CD14-positive monocyte (primary cell): ENCODE measurements at places on chromosomes 12 and 14. TPM values are rescaled to one million over a fixed set of nuclear protein-coding genes. Genes with fewer than 3 reads are reported as not detected.

DNA sequence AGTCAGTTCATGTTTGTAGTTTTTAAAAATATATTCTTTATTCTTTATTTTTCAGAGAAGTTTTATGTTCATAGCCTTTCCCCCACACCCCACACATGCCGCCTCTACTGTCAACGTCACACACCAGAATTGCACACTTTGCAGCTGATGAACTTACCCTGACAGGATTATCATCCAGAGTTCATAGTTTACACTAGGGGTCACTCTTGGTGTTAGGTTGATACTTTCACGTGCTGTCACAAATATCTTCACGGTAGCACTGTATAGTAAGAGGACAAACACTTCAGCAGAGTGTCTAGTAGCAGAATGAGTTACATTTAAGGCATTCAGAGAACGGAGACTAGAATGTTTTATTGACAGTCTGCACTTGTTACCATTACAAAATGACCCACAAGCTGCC is 5.1 kb downstream of the DPPA3 start:
- no peak for DNase-seq

DNA sequence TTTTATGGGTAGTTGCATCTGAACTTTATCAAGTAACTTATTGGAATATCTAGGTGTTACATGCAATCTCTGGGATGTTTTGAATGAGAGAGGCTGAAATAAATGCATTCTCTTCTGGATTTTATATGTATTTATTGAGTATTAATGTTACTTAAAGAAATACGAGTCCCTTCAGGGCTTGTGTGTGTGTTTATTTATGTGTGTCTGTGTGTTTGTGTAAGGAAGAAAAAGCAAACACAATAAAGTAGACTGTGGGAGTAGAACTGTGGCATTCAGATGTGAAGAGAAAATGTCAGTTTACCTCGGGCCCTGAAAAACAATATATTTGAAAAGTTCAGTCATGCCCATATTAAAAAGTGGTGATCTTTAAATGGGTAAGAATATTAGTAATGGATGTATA is 250.5 kb downstream of the RPL10L start:
- DNase-seq, result no peak

DNA sequence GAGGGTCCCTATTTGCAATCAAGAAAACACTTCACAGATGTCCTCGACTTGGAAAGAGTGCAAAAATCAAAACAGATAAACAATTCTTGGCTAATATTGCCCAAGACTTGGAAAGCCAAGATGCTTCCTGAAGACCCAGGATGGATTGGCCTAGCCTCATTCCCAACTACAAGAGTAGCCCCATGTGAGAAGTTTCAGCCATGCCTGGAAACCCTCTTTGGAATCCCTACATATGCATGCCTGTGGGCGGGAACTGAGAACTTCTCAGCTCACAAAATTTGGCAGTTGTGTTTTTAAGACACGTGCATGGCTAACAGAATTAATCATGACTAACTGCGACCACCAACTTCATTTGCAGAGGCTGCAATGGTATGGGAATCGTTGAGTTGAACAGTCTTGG is 283.2 kb upstream of the TBX3 start:
- no peak for DNase-seq

Gene HOXC12
- polyA plus RNA-seq, result not detected

- no peak for DNase-seq
Measured at GRCh38 chr14:105818712-105819005, 292.3 kb downstream of the TMEM121 start.

GRCh38 chr12:98873776-98874175 is 228.7 kb downstream of the APAF1 start:
- no peak for DNase-seq

DNA sequence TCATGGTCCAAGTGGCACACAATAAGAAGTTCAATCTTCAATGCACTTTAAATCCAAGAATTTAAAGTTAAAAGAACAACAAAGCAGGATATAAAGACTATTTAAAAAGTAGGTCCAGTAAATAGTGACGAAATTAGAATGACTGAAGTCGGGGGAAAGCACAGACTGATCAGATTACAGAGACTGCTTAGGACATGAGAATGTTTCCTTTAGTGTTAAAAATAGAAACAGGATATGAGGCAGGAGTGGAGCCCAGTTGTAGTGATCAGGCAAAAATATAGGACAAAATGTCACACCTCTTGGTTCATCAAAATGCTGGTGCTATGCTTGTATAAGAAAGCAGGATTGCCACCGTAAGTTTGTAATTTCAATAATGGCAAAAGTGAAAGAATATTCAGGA is 52.2 kb upstream of the CD163 start:
- peak; percentile 39 for DNase-seq

GRCh38 chr12:89821896-89822295 is 113.3 kb upstream of the ATP2B1 start:
- no peak for DNase-seq

Gene ACOT2
- 2.6 and 4.8 TPM in 2 replicates for polyA plus RNA-seq

Gene HCAR1
- polyA plus RNA-seq, result not detected

- DNase-seq, result peak; percentile 94
Measured at GRCh38 chr14:101731187-101732080, 30.1 kb upstream of the PPP2R5C start.

GRCh38 chr12:132046561-132046960 is 96.8 kb downstream of the EP400 start:
- no peak for DNase-seq

Gene KRT83
- not detected for polyA plus RNA-seq

- DNase-seq, result peak; percentile 11
Measured at GRCh38 chr12:46553266-46553665, 180.7 kb upstream of the SLC38A2 start.

DNA sequence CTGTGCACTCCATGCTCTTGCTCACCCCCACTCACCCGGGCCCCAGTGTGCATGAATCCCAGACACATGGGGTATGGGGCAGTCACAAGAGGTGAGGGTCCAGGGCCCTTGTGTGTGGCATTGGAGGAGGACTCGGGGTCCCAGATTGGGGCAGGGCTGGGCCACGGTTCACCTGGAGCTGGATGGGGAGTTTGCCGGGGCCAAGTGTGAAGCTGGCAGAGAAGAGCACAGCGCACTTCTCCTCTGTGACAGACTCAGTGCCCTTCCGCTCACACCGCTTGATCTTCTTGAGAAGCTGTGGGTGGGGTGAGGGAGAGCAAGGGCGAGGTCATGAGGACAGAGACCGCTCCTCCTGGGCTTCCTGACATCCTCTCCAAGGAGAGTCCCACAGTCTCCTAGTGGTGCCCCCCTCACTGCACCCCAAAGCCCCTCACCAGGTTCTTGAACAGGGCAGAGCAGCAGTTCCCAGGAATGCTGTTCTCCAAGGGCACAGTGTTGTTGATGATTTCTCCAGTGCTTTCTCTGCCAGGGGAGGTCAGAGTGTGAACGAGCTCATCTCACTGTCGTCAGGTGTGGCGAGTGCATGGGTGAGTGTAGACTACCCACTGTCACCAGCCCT is 6.8 kb downstream of the STAT6 start:
- no peak for DNase-seq

DNA sequence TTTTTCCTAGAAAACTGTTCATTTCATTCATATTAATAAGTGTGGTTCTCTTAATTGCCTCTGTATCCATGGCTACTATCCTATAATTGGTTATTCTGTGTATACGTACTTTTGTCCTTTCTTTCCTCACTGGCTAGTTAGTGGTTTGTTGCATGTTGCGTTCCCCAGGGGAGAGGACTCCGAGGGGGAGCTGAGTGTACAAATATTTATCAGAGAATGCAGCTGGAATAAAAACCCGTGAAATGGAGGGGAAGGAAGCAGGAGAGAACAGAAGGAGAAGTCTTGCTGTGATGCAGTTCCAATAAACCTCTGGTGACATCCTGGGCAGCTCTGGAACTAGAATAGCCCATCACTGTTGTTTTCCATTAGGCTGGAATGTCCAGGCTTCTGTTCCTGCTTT is 117.1 kb upstream of the RGS6 start:
- DNase-seq, result no peak

Gene LUM
- polyA plus RNA-seq, result not detected

DNA sequence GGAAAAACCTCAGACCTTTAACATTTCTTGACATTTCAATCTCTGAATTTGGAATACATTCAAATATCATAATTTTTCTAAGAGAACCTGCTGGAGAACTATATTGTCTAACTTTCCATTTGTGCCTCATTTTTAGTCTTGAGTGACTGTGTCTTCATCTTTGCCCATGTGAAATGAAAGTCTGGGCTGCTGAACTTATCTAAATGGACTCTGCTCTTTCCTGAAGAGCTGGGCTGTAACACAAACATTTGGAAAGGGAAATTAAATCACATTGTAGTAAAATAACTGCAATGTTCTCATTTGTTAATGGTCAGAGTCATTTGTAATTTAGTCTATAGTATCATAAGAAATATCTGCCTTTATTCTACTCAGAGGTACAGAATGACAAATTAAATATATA is 373.1 kb downstream of the LRIG3 start:
- DNase-seq, result no peak

Gene ANO2
- not detected for polyA plus RNA-seq

GRCh38 chr14:75223664-75224154 is 47.3 kb upstream of the TMED10 start:
- DNase-seq, result peak; percentile 47

DNA sequence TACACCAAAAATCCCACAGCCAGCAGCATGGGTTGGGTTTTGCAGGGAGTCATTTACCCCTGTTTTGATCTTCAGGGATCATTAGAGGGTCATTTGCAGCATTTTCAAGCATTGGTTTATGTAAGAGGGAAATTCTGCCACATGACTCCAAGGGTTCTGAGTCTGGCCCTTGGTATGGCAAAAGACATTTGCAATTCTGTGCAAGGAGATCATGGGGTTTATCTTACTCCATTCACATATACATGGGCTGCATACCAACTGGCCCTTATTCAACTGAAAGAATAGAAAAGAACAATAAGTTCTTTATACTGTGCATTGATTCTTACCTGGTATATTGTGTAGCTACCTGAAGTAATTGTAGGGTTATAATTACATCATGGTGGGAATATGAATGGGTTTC is 13.7 kb downstream of the SIX4 start:
- no peak for DNase-seq

- no peak for DNase-seq
Measured at GRCh38 chr12:131466306-131466705, 244.6 kb upstream of the SFSWAP start.

DNA sequence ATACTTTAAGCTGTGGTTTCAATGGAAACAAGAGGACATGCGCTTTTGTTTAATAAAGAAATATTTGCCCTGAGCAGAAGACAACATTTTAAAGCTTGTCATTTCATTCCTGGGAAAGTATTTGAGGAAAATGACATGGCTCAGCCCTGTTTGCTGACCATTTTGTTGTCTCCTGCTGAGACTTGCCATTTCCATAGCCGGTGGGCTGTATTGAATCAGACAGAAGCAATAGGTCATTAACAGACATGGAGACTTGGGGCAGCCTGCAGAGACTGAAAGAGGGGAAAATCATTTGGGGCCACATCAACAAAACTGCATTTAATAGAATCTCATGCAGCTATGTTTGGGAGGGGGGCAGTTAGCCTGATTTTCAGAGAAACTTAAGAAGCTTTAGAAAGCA is 443.0 kb downstream of the NPAS3 start:
- DNase-seq, result no peak

DNA sequence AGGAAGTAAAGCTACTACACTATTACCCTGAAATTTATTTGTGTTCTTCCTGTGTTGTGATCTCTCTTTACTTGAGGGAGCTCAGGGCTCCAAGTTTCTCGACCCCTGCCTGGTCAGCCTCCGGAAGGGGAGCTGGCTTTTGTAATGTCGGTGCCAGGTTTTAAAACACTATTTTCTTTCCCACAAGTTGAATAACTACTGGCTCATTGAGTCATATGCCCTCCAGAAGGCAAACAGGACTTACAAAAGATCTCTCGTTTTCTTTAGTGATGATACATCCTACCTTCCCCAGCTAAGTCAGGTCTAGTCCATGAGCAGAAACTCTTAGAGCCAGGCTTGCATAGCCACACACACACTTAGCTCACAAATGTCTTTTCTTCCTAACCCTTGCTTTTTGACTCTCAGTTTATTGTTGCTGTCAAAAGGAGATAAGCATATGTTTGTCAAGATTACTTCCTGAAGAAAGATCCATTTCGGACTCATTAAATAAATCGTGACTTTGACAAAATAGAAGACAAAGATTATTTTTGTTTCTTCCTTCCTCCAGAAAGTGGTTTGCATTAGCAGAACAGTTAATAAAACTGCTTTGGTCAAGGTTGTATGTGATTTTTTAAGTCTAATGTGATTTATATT is 209.8 kb upstream of the FLRT2 start:
- no peak for DNase-seq

Gene LRFN5
- polyA plus RNA-seq, result not detected in 2 replicates

- DNase-seq, result no peak
Measured at GRCh38 chr14:71891970-71892369, 40.3 kb upstream of the RGS6 start.

GRCh38 chr12:47165934-47166333 is 86.2 kb upstream of the AMIGO2 start:
- no peak for DNase-seq

DNA sequence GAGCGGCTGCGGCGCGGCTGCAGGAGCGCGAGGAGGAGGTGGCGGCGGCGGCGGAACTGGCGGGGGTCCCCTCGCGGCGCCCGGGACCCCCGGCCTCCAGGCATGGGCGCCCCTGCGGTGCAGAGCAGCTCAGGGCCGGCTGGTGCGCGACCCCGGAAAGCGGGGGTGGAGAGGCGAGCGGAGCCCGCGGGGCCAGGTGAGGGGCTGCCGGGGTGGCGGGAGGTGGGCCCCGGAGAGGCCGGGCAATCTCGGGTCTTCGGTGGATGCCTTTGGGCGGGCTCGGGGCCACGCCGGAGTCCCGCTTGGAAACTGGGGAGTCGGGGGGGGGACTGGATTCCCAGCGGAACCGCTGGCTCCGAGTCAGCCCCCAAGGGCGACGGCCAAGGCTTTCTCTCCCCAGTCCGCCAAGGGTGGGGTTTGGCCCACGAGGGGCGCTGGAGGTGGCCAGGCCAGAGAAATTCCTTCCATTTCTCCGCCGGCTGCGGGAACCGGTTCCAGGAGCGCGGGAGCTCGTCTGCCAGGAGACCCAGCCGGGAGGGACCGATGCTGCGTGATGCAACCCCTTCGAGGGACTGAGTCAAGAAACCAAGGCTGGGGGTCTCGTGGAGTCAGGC is 13.9 kb upstream of the NR4A1 start:
- DNase-seq, result no peak

Gene NKX2-8
- not detected for polyA plus RNA-seq

GRCh38 chr14:68384881-68385280 is 408.0 kb downstream of the ZFP36L1 start:
- DNase-seq, result peak; percentile 40

- DNase-seq, result peak; percentile 94
Measured at GRCh38 chr14:51846631-51847488, 13.6 kb upstream of the GNG2 start.

DNA sequence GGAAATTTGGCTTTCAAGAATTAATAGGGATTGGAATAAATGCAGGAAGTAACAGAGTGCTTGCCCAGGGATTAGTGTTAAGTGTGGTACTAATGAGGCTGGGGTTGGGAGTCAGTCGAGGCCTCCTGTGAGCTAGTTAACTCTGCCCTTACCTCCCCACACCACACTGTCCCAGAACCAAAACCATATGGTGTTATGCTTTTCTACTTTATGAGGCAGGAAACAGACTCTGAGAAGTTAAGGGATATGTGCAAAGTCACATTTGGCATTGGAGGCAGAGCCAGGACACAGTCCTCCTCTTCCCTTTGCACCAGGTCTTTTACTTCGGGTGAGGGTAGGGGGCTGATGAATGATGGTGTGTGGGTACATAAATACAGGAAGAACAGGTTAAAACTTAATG is 41.9 kb downstream of the PELI2 start:
- no peak for DNase-seq

Gene KLRG1
- polyA plus RNA-seq, result 0.29 and 1.1 TPM in 2 replicates
